Suppressor macrophage (primary cell): ENCODE measurements at places on chromosomes 12 and 14.

DNA sequence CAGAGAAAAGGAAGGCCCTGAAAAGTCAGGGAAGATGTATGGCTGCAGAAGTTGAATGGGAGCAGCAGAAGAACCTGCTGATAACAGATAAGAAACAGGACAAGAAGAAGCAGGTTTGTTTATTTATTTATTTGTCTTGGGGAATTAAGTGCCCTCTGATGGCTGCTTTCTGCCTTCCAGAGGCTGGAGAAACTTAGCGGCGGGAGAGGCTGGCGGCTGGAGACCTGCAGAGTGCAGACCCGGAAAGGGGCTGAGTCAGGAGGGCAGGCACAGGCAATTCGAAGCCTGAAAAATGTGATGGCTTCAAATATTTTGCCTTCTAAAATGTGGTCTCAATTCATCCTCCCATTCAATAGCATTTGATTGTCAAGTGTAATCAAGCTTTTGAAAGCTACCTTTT is 168.2 kb upstream of the GZMB start:
- no peak for DNase-seq

DNA sequence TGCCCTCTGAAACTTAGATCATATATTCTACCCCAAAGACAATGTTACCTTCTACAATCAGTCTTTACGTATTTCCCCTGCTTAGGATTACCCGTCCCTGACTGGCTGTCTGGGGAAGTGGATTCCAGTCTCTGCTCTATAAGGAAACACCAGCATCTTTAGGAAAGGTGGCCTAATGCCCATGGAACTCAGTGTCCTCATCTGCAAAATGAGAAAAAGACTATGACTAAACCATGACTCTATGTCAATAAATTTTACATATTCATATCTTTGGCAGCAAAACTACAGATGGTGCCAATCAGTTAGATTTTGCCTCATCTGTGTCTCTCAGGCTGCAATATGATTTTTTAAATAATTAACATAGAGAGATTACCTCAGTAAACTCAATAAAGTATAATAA is 133.8 kb downstream of the ITPR2 start:
- no peak for DNase-seq

DNA sequence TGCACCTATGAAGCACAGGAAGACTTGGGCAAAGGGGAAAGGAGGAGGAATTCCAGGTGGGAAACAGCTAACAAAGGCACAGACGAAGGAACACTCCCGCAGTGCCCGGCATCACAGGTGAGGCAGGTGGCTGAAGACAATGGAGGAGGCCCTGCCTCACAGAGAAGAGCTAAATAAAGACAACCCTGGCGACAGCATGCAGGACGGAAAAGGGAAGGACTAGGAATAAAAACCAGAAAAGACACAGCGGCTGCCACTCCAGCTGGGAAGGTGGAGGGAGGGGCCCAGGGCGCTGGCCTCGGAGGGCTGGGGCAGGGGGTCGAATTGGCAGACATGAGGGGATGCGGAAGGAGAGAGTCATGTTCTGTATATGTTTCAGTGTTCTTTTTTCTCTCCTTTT is 43.0 kb upstream of the ANO2 start:
- DNase-seq, result no peak

DNA sequence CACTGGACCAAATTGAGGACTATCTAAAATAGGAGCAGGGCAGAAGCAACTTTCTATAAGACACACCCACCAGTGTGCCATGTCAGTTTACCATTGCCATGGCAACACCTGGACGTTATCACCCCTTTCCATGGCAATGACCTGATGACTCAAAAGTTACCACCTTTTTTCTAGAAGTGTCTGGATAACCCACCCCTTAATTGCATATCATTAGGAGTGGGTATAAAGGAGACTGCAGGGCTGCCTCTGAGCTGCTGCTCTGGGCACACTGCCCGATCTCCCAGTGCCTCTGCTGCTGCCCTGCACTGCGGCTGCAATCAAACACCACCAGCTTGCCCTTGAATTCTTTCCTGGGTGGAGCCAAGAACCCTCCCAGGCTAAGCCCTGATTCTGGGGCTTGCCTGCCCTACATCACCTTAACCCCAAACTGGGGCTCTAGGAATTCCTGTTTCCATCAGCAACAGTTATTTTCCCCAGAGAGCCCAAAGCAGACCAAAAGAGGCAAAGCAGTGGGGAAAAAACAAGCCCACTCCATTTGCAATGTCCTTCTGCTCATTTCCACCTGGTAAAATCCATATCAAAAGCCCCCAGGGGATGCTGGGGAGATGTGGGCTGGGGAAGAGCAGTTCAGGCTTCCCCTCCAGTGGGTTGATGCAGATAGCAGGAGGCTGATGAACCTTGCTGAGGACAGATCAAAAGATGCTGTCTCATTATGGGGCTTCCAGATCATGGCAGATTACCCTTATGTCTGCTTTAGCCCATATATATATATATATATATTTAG is 129.5 kb upstream of the NCOR2 start:
- no peak for DNase-seq

- peak; percentile 77 for DNase-seq
Observed at GRCh38 chr12:9032202-9032964, 43.0 kb downstream of the KLRG1 start.

DNA sequence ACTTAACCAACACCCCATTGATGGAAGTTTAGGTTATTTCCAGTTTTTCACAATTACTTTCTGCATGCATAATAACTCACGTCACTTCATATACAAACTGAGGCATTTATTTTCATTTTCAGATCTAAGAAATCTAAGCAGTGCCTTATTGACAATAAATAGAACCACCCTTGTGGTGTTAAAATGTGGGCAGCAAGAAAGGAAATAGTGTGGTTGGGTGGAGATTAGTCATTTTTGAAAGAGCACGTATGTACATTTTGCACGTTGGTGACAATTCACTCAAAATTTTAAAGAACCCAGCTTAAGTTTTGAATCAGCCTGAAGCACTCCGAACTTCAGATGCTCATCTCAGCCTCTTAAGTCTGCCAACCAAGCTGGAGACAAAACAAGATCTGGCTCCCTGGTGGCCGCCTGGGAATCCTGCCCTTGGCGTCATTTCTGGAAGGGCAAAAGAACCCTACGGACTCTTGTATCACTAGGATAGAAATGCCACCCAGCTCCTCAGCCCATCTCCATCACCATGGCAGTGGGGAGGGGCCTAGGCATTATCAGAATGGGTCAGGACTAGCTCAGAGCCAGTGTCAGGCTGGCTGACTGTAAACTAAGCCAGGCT is 89.5 kb upstream of the BCL2L14 start:
- DNase-seq, result peak; percentile 65
